ENCODE measurements at places on chromosomes 3 and 15.

GRCh38 chr3:54274607-54275006, 152.3 kb downstream of the CACNA2D3 start:
- no peak for DNase-seq

DNA sequence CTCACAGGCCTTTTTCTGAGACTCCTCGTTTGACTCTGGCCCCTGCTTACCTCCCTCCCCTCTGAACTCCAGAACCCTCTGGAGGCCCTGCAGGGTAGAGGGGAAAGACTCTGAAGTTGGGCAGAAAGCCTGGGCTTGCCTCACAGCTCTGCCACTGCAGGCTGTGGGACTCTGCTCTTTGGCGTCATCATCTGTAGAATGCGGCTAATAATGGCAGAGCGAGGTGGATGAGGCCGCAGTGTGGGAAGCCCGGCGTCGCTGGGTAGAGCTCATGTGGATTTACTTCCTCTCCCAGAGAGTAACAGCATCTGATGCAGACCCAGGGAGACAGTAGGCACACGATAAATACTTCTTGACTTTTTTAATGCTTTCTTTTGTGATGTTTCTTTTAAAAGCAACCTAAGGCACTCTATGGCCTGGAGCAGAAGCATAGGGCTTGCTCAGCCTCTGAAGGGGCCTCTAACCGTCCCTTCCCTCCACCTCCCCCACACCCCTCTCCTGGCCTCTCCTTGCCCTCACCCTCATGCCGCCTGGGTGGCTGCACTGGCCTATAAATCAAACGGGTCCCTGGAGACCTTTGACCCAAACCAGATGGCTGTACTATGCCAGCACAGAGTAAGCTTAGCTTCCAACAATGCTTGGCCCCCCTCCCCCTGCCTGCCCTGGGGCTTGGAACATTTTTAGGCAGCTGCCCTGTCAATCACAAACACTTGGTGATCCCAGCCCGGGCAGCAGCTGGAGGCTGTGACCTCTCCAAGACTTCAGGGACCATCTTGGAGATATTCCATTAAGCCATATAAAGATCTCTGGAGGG, 32.9 kb downstream of the SPSB4 start:
- peak; percentile 28 for DNase-seq

DNA sequence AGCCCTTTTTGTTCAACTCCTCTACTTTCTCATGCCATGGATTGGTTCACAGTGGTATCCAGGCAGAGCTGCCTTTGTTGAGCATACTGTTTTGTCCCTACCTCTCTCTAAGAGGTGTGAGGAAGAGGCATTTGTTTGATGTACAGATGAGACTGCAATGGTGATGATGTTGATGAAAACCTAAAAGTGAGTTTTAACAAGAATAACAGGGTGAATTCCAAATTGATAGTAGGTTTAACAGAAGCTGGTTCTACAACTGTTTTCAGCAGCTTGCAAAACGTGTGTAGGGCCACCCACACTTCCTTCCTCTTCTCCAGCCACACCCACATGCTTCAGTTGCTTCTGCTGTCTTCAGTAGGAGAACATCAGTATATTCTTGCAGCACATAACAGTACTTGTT, 10.2 kb downstream of the SNRK start:
- DNase-seq, result no peak

DNA sequence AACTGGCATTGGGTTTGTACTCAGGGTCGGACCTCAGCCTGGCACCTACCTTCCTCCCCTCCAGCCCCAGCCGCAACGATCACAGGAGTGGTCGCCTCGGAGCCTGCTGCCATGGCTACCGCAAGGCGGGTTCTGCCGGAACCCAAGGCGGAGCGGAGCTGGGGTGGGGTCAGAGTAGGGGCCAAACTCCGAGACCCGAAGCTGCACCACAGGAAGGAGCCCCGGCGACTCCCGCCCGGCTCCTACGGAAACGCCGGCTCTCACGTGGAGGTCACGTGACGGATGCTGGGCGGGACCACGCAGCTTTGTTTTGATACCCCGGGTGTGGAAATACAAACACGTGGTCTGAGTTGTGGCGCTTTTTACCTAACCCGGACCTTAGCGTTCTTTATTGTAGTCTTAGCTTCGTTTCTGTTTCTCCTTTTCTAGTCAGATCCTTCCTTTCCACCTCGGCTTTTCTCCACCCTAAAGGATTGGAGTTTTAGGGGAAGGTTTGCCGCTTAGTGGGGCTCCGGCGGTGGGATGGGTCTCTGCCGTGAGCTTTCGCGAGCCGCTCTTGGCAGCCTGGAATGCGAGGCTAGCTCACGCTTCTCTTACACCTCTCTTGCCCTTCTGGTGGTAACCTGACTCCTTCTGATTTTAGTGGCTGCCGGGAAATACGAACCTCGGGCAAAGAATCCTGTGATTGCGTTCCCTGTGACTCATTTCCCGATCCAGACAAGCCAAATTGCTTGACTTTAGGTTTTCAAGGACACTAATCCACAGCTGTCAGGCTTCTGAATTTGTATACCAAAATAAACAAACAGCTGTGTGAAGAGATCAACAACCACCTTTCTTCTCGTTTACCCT, at the start of gene HSPBAP1:
TSS of gene HSPBAP1 (minus strand) at position 264 of the 849 bp plus-strand sequence. CDS start at position 113, 151 bp downstream.
- no peak for DNase-seq

DNA sequence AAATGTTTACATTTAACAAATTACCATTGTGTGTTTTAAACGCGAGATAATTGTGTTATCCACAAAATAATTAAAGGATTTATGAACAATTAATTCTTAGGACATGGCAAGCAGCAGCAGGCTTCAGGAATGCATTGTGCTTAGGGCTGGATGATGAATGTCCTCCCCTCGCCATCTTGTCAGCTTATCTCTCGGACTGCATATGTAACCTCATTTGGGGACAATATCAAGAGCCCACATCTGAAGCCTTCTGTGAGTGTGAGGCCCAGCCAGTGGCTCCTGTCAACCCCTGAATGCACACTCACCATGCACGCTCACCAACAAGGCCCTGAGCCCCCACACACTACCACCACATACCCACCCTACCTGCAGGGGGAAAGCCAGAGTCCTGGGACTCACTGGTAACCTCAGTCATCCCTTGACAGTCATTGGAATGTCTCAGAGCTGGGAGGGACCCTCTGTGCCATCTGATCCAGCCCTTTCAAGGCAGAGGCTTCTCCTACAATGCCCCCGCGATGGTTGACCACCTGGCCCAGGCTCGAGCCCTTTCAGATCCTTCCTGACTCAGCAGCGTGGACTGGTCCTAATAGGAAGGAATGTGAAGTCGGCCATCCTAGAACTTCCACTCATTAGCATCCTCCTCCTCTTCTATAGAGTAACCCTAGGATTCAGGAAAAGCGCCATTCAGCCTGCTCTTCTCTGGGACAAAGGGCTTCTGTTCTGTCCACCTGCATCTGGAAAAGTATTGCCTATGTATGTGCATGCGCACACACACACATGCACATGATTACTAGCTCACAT, 38.2 kb downstream of the MRPL46 start:
- DNase-seq, result no peak

DNA sequence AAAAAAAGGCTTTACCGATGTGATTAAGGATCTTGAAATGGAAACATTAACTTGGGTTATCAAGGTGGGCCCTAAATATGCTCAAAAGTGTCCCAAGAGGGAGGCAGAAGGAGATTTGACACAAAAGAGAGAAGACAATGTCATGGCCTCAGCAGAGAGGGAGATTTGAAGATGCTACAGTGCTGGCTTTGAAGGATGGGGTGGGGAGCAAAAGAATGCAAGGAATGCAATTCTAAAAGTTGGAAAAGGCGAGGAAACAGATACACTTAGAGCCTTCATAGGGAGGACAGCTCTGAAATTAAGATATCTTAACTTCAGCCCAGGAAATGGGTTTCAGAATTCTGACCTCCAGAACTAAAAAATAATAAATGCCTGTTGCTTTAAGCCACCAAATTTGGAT, 314.5 kb upstream of the CCDC54 start:
- DNase-seq, result no peak

- DNase-seq, result no peak
These were observed 14.7 kb upstream of the ATP2B2 start for GRCh38 chr3:10520072-10520471.
